Stimulated activated CD8-positive, alpha-beta memory T cell treated with anti-CD3 and anti-CD28 coated beads, Interleukin-4, amount 100 ng/mL, for 1 hour (primary cell): ENCODE measurements at places on chromosomes 6 and 20.

GRCh38 chr20:48155268-48155667 is 370.0 kb upstream of the SULF2 start:
- no peak for DNase-seq

- DNase-seq, result no peak
Measured at GRCh38 chr6:160735523-160735922, 33.5 kb downstream of the PLG start.

DNA sequence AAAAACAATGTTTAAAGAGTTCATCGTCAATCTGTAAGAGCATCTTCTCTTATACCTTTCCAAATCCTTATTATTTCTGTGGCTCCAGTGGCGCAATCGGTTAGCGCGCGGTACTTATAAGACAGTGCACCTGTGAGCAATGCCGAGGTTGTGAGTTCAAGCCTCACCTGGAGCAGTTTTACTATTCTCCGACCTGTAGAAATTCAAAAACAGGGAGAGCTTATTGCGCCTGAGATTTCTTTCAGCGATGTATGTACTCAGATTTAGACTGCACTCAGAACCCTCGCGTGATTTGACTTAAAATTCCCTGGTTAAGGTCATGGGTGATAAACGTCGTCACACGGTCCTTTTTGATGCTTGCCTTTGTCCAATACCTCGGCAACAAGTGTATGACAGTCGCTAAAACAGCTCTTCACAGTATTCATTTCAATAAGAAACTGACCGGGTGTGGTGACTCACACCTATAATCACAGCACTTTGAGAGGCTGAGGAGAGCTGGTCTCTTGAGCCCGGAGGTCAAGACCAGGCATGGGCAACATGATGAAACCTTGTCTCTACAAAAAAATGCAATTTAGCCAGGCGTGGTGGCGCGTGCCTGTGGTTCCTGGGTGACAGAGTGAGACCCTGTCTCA is 11.9 kb downstream of the GPX5 start:
- no peak for DNase-seq

GRCh38 chr6:129748212-129748900 is 38.4 kb upstream of the ARHGAP18 start:
- DNase-seq, result peak; percentile 17

DNA sequence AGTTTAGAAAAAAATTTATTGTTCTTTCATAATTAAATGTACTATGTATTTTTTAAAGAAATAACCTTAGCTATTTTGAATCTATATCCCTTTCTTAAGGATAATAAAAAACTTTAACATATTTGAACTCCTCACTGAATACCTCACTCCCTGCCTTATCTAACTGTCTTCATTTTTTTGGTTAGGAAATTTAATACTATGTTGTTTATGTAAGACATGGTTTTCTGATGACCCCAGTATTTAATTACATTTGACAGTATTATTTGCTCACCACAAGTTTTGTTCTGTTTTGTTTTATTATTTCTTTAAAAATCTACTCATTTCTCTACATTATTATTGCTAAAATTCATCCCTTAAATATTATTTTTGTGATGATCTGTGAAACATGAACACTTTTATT is 394.4 kb upstream of the ADGRB3 start:
- no peak for DNase-seq

DNA sequence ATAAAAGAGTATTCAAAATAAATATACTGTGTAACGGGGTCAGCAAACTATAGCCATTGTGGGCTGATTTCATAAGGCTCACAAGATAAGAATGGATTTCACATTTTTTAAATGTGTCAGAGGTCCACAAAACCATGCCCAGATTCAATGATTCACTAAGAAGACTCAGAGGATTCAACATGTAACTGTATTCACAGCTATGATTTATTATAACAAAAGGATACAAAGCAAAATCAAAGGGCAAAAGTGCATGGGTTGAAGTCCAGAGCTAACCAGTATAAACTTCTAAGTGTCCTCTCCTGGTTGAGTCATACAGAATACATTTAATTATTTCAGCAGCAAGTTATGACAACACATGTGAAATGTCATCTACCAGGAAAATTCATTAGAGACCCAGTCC is 49.2 kb downstream of the TBC1D32 start:
- DNase-seq, result no peak

DNA sequence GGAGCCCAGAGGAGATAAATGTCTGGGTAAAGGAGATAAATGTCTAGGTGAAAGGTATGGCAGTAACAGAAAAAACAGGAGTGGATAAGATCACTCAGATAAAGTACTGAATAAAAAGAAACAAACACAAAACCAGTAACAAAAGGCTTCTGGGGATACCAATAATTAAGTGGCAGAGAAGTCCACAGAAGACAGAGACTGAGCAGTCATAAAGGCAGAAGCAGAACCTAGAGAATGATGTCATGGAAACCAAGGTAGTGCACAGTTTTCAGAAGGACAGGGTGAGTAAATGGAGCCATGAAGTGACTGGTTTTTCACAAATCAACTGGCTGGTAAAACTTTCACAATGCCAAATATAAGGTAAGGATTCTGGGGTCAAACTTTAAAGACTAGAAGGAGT is 80.9 kb upstream of the PLN start:
- DNase-seq, result no peak

GRCh38 chr6:132060591-132060990 is 109.4 kb upstream of the CCN2 start:
- DNase-seq, result no peak
